ENCODE measurements at places on chromosomes 4 and X.

GRCh38 chr4:21451032-21451431, 497.5 kb downstream of the KCNIP4 start:
- peak; percentile 78 for DNase-seq

- no peak for DNase-seq
Observed at GRCh38 chr4:86769794-86770193, 79.4 kb downstream of the SLC10A6 start.

DNA sequence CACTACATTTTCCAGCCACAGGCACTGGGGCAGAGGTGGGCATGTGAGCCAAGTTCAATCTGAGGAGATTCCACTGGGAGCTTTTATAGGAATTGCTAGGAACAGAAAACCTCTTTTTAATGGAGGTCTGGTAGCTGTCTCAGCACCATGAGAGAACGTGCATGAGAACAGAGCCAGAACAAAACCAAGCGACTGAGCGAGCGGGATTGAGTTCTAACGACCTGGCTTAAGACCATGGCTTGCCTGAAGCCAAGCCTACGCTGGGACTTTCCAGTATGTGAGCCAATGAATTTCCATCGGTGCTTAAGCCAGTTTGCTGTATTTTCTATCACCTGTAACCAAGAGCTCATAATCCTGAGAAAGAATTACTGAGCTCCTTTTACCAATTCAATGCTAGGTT, 183.7 kb downstream of the NR3C2 start:
- no peak for DNase-seq

GRCh38 chrX:69221239-69222102, 56.2 kb upstream of the PJA1 start:
- no peak for DNase-seq

- no peak for DNase-seq
Observed at GRCh38 chr4:10201381-10202223, 85.0 kb upstream of the WDR1 start.

DNA sequence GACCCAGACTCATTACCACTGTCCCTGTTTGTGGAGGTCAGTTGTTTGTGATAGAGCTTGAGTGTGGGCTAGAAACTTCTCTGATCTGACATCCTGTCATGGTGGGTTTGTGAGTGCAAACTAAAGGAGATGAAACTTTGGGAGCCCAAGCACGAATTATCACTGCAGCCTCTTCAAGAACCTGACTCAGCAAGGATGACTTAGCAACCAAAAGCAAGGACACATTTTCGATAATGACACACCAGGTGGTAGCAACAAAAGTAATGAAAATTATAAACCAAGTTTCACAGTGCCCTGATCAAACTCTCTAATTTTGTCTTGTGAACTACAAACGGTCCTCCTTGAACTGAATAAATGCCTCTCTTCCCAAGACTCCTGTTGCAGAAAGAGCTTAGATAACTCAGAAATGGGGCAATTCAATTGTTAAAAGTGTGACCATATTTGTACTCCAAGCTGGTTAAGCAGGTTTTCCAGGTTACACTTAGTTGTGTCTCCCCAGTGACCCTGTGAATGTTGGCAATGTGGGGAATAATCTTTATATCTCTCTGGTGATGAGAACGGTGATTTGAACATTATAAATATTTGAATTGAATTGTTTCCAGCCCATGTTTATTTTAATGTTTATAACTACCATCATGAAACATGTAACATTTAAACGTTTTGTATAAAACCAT, 52.6 kb upstream of the ATP8A1 start:
- DNase-seq = no peak

DNA sequence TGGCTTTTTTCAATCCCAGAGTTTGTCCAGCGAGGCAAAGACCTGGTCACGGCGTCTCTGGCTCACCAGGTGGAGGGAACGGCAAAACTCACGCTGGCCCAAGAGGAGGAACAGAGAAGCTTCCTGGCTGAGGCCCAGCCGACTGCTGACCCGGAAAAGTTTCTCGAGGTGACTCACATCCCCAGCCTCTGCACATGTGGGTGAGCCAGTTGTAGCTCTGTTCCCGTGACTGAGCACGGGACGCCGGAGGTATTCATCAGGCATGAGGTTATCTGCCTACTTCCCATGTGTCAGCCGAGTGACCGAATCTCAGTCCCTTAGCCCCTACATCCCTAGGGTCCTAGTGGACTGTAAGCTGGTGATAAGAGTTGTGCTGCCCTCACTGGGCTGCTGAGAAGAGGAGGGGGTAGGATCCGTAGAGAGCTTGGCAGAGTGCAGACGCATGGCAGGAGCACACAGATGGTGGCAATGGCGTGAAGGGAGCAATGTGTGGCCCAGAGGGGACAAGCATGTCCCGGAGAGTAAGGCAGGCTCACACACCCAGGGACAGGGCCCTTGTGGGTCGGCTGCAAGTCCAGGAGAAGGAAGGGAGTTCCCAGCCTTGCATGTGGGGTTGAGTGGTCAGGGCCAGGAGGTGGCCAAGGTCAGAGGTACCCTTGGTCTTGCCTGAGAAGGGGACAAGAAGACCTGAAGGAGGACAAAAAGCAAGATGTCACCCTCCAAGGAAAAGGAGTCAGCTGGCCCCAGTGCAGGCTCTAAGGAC, 42.9 kb downstream of the EVC start:
- DNase-seq = peak; percentile 80

DNA sequence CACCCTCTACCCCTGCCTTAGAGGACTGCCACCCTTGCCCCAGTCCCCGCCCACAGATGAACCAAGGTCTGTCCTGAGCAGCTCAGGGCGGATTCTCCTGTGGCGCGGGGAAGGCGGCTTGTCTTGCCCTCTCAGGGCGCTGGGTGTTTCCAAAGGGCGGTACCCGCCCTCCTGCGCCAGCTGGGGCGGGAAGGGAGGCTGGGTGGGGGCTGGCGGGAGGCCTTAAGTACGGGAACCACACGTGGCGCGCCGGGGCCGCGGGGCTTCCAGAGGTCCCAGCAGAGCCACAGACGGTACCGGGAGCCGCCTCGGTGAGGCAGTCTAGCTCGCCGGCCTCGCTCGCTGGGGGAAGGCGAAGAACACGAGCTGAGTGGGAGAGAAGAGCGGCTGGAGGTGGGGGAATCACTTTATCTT, 361.1 kb downstream of the MID1IP1 start:
- DNase-seq = no peak

GRCh38 chrX:50691820-50692219, 122.2 kb downstream of the SHROOM4 start:
- peak; percentile 1 for DNase-seq

DNA sequence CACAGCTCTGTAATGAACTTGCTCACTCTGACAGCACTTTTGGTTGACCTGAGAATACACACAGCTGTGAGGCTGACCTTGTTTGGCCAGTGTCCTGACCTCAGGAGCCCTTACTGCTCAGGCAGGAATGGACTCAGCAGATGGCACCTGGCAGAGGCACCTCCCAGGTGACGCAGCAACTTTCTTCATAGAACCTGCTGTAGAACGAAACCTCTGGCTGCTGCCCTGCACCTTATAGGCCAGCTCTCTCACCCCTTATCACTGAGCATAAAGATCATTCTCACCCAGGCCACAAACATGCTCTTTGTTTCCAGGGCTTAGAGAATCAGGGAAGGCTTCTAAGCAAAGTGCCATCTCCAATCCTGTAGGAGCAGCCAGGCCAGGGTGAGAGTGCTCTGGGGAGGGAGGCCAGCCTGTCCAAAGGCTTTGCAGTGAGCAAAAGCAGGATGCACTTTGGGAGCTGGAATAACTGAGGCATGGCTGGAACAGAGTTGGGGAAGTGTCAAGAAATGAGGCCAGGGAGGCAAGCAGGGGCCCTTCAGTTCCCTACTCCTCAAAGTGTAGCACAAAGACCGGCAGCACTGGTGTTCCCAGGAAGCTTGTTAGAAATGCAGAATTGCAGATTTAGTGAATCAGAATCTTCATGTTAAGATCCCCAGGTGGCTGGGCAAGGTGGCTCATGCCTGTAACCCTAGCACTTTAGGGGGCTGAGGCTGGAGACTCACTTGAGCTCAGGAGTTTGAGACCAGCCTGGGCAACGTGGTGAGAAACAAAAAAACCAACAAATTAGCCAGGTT, 13.3 kb upstream of the CENPU start:
- no peak for DNase-seq

DNA sequence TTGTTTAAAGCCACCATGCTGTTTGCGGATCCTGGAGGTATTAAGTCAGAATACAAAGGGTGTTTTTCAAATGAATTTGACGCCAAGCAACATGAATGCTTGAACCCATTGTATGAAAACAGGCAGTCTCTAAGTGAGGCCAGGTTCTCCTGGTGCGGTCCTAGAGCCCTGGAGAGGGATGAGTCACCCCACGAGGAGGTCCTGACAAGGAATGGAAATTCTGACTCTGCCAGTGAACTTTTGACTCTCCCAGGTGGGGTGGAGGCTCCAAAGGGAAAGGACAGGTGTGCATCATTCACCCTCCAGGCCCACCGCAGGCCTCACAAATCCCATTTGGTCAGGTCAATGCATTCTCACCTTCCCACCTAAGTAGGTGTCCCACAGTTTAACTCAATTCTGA, 1.5 kb downstream of the TRIM2 start:
- peak; percentile 47 for DNase-seq

DNA sequence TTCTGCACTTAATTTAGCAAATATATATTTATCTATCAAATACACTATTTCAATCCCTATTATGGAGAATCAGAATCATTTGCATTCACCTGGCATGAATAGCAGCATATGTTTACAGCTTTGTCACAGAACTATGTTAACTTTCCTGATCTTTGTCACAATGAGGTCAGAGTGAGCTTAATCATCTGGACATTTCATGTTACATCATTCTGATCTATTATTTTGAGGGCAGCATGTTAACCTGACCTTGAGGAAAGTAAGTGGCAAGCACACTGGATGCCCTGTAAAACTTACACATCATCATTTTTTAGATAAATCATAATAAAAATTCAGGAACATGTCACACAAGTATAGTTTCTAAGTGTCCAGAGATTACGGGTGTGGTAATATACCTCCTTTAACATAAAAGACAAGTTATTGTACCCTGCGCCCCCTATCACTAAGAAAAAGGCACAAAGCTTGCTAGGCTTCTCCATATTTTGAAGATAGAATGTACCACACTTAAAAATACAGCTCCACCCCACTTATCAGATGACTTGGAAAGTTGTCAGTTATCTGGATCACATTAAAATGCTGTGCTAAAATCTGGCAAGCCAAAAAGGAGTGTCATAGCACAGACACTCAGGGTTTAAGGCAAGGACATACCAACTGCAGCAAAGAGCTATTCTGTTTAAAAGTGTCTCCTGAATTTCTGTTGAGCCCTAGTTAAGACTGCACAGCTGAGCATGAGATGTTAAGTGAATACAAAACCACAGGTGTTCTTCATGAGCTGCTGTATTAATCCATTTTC, 182.7 kb upstream of the FAT4 start:
- no peak for DNase-seq

- DNase-seq = no peak
Observed at GRCh38 chr4:152218576-152218975, 317.3 kb downstream of the FBXW7 start.

DNA sequence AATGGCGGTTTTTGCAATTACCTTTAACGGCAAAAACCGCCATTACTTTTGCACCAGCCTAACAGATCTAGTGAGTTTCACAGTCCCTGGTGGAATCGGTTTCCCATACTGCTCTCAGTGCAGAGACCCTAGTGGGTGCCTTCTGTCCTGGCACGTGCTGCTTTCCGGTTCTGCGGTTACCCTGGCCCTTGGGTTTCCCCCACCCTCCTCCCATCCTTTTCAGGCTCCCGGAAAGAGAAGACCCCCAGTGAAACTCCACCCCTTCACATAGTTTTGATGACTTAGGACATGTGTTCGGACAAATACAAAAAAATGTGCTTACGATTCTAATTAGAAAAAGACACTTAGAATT, 36.9 kb downstream of the NLGN3 start:
- DNase-seq = no peak

DNA sequence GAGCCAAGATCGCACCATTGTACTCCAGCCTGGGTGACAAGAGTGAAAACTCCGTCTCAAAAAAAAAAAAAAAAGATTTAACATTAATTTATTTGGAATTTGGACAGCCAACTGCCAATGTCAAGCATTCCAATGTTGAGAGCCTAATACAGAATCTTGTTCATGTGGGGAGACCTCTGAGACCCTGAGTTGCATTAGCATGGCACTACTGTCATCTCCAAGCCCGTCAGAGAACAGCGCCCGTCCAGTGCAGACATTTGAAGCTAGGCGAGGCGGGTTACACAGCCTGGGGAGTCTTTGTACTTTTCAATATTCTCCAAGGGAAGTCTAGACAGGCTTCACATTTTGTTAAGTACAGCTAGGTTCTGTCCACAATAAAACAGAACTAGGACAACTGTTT, 126.7 kb downstream of the CHRNA9 start:
- DNase-seq = no peak

- DNase-seq = no peak
Observed at GRCh38 chr4:65217179-65217578, 453.1 kb downstream of the EPHA5 start.

GRCh38 chrX:29604381-29604780, 611.0 kb upstream of the MAGEB2 start:
- DNase-seq = no peak

- DNase-seq = peak; percentile 76
Observed at GRCh38 chr4:118989098-118990080, 100.7 kb downstream of the SYNPO2 start.

- no peak for DNase-seq
Observed at GRCh38 chr4:61478340-61478739, 278.2 kb downstream of the ADGRL3 start.

DNA sequence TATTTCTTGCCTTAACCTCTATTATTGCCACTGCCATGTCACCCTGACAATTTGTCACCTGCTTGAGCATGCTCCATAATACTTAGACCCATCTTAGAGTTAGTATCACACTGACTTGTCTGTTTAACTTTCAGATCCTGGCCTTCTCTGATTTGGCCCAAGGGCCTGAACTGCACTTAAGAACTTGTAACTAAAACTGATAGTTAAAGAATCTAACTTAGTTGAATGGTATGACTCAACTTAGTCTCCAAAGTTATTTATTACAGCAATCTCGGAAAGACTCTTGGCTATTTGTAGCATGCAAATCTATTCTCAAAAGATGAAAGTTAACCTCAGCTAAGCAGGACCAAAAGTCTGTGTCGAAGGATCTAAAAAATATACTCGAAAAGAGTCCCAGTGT, 72.3 kb downstream of the IGSF1 start:
- no peak for DNase-seq

GRCh38 chr4:77905651-77906263, 43.1 kb downstream of the MRPL1 start:
- DNase-seq = no peak

- DNase-seq = no peak
Observed at GRCh38 chrX:77793946-77794345, 7.9 kb upstream of the ATRX start.
